ENCODE measurements at places on chromosomes 1 and 21.

GRCh38 chr1:192086644-192087043 is 71.6 kb upstream of the RGS18 start:
- DNase-seq: no peak

DNA sequence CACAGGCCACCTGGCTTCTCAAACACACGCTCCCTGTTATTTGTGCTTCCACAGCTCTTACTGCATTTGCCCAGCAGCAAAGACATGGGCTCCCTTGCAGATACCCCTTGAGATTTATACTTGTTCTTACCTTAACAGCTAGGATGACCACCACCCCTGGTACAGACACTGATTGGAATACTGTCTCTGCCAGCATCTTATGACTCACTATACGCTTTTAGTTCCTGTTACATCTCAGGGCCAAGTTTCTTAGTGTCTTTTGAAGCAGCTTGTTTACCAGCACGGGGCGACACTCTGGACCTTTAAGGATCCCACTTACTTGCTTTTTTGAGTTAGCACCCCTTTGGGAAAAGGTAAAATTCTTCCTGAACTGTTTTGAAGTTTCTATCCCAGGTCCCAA is 874.8 kb downstream of the KCNT2 start:
- no peak for DNase-seq

GRCh38 chr1:162421258-162422164 is 9.6 kb upstream of the SH2D1B start:
- no peak for DNase-seq

DNA sequence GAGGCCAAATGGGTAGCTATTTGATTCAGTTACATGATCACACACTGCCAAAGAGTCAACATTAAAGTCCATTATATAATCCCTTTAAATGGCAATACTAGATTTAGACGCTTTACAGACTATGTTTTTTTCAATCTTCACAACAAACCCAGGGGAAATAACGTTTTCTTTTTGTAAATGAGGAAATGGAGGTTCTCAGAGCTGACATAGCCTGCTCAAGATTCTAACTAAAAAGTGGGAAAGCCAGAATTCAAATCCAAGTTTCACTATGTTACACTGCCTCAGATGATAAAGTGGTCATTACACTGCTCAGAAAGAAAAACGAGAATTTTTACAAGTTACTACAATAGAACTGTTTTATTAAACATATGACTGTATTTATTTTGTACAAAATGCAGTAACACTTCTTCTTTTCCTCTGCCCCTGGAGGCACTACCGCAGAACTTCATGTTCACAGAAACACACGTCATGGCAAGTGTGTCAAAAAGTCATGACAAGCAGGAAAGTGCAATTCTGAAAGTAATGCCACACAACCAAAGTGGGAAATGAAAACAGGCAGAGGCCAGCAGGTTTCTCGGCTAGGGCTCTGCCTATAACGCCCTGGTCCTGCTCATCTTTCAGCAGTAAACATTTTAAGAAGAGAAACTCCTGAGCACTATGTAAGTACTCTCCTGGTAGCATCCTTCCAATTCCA is 19.0 kb downstream of the THEMIS2 start:
- no peak for DNase-seq

- DNase-seq: no peak
Observed at GRCh38 chr1:39926343-39926793, 24.7 kb upstream of the MYCL start.

GRCh38 chr1:16118706-16119105 is 37.2 kb downstream of the EPHA2 start:
- DNase-seq: no peak

DNA sequence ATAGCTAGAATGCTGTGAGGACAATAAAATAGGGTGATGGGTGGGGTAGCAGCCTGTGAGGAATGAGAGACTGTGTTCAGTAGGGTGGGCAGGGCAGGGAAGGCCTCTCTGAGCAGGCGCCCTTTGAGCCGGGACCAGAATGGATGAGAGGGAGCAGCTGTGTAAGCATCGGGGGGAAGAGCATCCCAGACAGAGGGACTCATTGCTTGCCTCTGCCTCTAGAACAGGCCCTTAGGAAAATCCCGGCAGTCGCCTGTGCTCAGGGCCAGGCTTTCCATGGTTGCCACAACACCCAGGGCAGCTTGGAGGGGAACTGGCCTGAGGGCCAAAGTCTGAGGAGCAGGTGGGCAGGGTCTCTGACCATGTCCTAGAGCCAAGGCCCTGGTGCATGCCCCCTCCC is 774 bp downstream of the SLC2A7 start:
- no peak for DNase-seq

DNA sequence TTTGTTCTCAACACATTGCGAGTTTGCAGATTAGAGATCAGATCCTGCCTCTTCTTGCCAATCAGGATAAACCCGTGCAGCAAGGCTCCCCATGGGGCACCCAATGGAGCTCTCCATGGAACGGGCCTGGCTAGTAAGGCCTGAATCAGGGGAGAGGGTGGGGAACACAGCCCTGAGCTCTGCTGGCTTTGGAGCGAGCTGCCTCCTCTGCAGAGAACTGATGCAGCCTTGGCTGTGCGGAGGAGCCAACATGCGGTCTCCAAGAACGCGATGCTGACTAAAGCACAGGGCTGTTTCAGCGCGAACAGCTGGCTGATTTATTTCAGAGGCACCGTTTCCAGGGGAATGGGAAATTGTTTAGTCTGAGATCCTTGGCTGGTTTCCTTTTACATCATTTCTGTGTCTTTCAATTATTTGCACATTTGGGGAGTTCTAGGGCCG is 139.7 kb downstream of the TSEN15 start:
- peak; percentile 7 for DNase-seq

DNA sequence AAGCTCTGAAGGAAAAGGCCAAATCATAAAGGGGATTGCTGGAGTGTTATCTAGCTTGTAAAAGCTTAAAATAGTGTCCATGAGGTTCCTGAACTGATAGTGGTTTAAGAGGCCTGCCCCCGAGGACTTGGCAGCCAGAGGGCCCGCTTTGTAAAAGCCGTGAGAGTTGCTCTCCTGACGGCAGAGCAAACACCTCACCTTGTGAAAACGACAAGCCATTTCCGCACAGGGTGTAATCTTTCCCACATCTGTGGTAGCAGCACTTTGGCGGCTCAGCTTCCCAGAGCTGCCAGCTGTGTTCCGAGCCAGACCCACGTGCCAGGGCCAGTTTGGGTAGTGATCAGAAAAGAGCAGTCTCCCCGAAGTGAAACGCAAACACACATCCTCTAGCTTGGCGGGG is 37.0 kb downstream of the SERBP1 start:
- DNase-seq: no peak

- DNase-seq: no peak
Observed at GRCh38 chr1:39525366-39526165, 34.1 kb downstream of the BMP8A start.

DNA sequence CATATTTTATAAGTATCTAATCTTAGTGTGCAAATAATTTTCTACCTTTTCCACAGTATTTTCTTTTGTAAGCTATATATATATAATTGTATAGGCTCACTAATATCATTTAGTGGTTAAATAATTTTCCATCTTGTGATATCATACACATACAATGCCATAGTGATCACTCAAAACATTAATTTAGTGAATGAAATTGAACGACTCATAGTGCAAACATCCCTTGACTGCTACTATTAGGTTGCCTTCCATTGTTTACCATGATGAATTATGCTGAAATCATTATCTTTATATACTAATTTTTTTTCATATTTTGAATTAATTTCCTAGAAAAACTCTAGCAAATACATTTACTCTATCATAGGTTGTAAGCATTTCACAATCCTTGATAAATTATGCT is 127.1 kb downstream of the PCNX2 start:
- DNase-seq: no peak

GRCh38 chr1:207059881-207060280 is 6.8 kb downstream of the PFKFB2 start:
- DNase-seq: no peak

- no peak for DNase-seq
Observed at GRCh38 chr1:107643766-107644165, 321.2 kb downstream of the VAV3 start.

DNA sequence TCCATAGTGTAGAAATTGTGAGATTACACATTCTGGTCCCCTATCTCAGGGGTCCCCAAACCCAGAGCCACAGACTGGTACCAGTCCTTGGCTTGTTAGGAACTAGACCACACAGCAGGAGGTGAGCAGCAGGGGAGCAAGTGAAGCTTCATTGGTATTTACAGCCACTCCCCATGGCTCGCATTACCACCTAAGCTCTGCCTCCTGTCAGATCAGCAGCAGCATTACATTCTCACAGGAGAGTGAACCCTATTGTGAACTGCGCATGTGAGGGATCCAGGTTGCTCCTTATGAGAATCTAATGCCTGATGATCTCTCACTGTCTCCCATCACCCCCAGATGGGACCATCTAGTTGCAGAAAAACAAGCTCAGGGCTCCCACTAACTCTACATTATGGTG is 229.7 kb upstream of the IRF2BP2 start:
- DNase-seq: no peak

- DNase-seq: no peak
Observed at GRCh38 chr1:26844424-26845196, 18.1 kb downstream of the ZDHHC18 start.

DNA sequence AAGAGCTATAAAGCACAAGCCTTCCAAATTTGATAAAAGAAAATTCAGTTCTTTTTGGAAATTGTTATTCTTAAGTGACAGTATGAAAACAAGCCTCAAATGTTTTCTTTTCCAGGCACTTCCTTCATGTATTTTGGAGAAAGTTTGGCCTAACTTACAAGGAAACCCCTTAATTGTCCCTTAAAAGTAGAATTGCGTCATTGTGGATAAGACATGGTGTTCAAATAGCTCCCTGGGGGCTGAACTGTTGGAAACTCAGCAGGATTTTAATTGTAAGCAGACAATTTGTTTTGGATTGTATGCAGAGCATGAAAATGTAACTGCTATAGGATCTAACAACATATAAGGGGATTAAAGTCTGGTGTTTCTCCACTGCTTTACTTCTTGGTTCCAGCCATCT is 35.4 kb upstream of the FGGY start:
- DNase-seq: no peak

DNA sequence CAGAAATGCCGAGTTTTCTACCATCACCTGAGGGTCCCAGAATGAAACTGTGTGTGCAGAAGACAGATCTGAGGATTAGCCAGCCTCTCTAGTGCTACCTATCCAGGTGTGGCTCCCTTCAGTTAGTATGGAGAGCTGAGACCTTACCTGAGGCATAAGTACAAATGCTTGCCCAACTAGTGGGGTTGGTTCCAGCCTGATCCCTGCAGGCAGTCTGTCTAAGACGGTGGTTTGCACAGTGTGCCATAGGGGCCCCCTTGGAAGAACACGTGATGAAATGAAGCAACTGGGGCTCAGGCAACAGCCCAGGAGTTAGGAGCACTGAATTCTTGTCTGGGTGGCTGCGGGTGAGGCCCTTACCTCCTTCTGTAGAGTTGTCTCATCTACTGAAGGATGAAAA is 15.6 kb downstream of the S100A7A start:
- DNase-seq: no peak
